ENCODE measurements at places on chromosomes 4 and X. TPM values are rescaled to one million over a fixed set of nuclear protein-coding genes. Genes with fewer than 3 reads are reported as not detected.

Gene COMMD8
- total RNA-seq = 41.7 TPM

Gene RNF175
- not detected for total RNA-seq

Gene EGF
- total RNA-seq = 0.13 TPM

DNA sequence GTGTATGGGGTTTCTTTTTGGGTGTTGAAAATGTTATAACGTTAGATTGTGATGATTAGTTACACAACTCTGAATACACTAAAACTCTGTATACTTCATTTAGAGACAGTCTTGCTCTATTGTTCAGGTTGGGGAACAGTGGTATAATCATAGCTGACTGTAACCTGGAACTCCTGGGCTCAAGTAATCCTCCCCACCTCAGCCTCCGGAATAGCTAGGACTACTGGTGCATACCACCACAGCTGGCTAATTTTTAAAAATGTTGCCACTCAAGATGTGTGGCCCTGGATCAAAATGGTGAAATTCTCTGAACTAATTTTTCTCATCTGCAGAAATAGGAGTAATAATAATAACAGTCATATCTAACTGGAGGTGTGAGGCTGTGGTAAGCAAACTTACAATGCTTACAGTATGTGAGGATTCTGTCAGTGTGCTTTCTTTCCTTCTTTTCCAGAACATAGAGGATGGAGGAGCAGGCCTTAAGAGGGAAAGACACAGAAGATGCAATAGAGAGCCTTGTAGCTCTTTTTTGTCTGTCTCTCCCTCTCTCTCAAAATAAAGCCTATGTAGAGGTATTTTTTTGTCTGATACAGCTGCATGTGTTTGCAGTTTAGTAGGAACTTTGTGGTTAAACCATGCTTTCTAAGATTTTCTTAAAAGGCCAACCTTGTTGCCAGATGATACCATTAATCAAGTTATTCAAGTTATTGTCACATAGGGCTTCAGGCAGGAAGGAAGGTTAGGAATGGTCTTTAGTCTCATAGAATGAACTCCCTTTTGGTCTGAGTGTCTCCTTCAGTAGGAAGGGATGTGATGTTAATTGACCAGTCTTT is 7.5 kb downstream of the ADD1 start:
- H3K27ac ChIP-seq = no peak overlapping the region
- DNase-seq = peak; percentile 17
- H3K4me1 ChIP-seq = peaks cover 22% of the 10 kb centered on the region
- no peaks in the 10 kb centered on the region for H3K27me3 ChIP-seq

GRCh38 chr4:182405087-182405486 is 161.9 kb downstream of the TENM3 start:
- H3K36me3 ChIP-seq = no peaks in the 10 kb centered on the region
- H3K27me3 ChIP-seq = no peaks in the 10 kb centered on the region

Gene STS
- 13.6 TPM for total RNA-seq

Gene DMD
- total RNA-seq = 3.5 TPM

DNA sequence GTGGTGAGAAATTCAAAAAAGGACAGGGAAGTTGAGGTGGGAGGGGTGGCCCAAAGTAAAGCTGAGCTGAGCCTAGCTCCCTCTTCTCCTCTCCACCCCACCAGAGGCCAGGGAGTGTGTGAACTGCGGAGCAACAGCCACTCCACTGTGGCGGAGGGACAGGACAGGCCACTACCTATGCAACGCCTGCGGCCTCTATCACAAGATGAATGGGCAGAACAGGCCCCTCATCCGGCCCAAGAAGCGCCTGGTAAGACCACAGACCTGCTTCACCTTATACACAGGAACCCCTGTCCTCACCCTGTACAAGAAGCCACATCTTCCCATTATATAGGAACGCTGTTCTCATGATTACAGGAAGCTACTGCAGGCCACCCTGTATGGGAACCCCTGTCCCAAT is 5.8 kb downstream of the GATA1 start:
- no peak overlapping the region for H3K4me3 ChIP-seq
- no peaks in the 10 kb centered on the region for H3K36me3 ChIP-seq
- no peaks in the 10 kb centered on the region for H3K27me3 ChIP-seq
- H3K27ac ChIP-seq = no peak overlapping the region
- DNase-seq = no peak
- no peaks in the 10 kb centered on the region for H3K4me1 ChIP-seq

Gene FAM9A
- not detected for total RNA-seq

Gene ARMCX2
- 150 TPM for total RNA-seq

DNA sequence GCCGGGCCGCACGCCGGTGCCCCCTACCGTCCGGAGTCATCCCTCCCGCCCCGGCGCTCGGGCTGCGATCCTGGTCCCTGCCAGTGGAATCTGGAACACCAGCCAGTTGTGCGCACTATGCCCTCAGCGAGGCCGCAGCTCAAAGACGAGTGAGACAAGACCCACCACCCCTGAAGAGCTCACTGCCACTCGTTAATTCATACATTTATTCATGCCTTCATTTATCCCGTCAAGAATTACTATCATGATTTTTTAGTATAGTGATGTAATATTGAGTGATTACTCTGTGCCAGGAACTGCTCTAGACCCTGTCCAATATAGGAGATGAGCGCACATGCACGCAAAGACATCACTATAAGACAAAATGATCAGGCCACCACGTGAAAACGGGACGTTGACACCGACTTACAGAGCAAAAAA is 247 bp upstream of the PPA2 start:
- peaks cover 23% of the 10 kb centered on the region for H3K4me1 ChIP-seq
- peak overlapping the region; percentile 92 for H3K27ac ChIP-seq
- no peaks in the 10 kb centered on the region for H3K36me3 ChIP-seq
- no peaks in the 10 kb centered on the region for H3K27me3 ChIP-seq
- peak; percentile 96 for DNase-seq

Gene KIT
- total RNA-seq = 6.7 TPM

Gene GSX2
- not detected for total RNA-seq

Gene SORBS2
- 0.32 TPM for total RNA-seq

GRCh38 chr4:162683659-162684370 is 482.9 kb downstream of the NAF1 start:
- H3K4me3 ChIP-seq = no peak overlapping the region
- DNase-seq = no peak
- H3K4me1 ChIP-seq = no peaks in the 10 kb centered on the region
- H3K27me3 ChIP-seq = no peaks in the 10 kb centered on the region
- H3K27ac ChIP-seq = no peak overlapping the region
- H3K36me3 ChIP-seq = no peaks in the 10 kb centered on the region

DNA sequence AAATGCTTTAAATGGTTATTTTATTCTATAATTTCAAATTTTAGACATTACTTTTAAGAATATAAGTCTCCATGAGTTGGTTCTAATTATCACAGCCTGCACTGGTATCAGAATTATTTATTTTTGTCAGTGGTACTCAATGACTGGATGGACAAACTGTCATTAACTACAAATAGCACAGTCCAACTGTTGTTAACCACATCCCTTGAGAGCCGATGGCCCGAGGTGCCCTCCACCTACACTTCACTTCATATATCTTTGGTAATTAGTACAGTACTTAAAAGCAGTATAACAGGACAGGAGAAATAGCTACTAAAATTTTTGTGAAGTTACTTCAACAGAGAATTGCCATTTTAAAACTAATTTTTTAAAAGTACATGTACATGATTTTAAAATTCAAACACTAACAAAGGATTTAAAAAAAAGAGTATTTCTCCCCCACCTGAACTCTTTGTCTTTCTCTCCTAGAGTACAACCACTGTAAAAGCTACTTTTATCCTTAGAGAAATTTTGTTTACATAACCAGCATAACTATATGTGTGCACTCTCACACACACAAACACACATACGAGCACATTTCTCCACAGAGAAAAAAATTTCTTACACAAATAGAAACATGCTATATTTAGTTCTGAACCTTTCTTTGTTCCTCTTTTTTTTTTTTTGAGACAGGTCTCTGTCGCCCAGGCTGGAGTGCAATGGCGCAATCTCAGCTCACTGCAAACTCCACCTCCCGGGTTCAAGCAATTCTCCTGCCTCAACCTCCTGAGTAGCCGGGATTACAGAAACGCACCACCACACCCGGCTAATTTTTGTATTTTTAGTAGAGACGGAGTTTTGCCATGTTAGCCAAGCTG is 6.5 kb downstream of the TIFA start:
- H3K36me3 ChIP-seq = no peaks in the 10 kb centered on the region
- DNase-seq = no peak
- H3K27me3 ChIP-seq = no peaks in the 10 kb centered on the region
- no peak overlapping the region for H3K4me3 ChIP-seq

GRCh38 chr4:94131212-94131611 is 76.5 kb upstream of the SMARCAD1 start:
- H3K36me3 ChIP-seq = no peaks in the 10 kb centered on the region
- no peaks in the 10 kb centered on the region for H3K4me1 ChIP-seq
- DNase-seq = peak; percentile 13
- no peaks in the 10 kb centered on the region for H3K27me3 ChIP-seq
- no peak overlapping the region for H3K4me3 ChIP-seq
- no peak overlapping the region for H3K27ac ChIP-seq

GRCh38 chr4:93810340-93810992 is 18.1 kb upstream of the ATOH1 start:
- H3K27ac ChIP-seq = no peak overlapping the region
- H3K4me3 ChIP-seq = no peak overlapping the region
- H3K36me3 ChIP-seq = no peaks in the 10 kb centered on the region
- H3K4me1 ChIP-seq = no peaks in the 10 kb centered on the region
- H3K27me3 ChIP-seq = no peaks in the 10 kb centered on the region

- H3K4me1 ChIP-seq = no peaks in the 10 kb centered on the region
- no peak overlapping the region for H3K27ac ChIP-seq
- no peaks in the 10 kb centered on the region for H3K36me3 ChIP-seq
- no peaks in the 10 kb centered on the region for H3K27me3 ChIP-seq
These were observed 30.9 kb upstream of the NOCT start for GRCh38 chr4:138984647-138985046.

GRCh38 chr4:1062419-1062818 is 50.9 kb downstream of the RNF212 start:
- H3K36me3 ChIP-seq = no peaks in the 10 kb centered on the region
- H3K27ac ChIP-seq = no peak overlapping the region
- peaks cover 40% of the 10 kb centered on the region for H3K27me3 ChIP-seq
- H3K4me1 ChIP-seq = no peaks in the 10 kb centered on the region
- no peak for DNase-seq

DNA sequence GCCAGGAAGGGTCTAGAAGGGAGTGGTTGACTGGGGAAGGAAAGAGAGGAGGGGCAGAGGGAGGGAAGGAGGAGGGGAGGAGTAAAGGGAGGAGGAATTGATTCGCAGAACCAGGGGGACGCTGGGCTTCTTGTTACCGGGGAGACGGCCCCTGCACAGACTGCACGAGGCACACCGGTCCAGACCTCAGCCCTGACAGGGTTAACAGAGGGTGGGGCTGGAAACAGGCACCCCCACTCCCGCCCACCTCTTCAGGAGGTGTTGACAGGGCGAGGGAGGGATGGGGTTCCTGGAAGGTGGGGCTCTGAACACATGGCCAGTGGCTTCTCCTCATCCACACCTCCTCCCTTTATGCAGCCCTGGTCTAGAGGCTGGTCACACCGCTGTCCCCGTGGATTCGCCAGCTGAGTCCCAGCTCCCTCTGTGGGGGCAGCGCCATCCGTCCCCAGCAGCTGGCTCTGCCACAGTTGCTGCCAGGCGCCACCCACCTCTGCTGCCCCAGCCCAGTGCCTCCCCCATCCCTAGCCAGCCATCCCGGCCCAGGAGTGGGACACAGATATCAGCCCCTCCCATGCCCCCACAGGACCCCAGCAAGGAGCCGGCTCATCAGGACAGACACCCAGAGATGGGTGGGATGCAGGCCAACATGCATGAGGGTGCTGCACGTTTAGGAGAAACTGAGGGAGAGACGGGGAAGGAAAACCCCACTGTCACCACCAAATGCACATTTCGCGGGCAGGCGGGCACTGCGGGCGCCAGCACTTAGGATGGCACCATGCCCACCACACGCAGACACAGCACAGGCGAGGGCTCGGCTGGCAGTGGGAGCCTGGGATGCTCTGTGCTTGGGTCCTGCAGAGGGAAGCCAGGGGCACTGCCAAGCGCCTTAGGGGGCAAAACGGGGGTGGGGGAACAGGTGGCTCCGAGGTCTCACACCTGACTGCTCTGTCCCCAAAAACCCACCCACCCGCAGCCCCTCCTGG is 87.6 kb downstream of the ABLIM2 start:
- H3K4me1 ChIP-seq = no peaks in the 10 kb centered on the region
- H3K36me3 ChIP-seq = no peaks in the 10 kb centered on the region
- peaks cover 66% of the 10 kb centered on the region for H3K27me3 ChIP-seq
- no peak overlapping the region for H3K4me3 ChIP-seq
- no peak overlapping the region for H3K27ac ChIP-seq
- no peak for DNase-seq

- no peaks in the 10 kb centered on the region for H3K4me1 ChIP-seq
- H3K36me3 ChIP-seq = no peaks in the 10 kb centered on the region
- H3K27ac ChIP-seq = no peak overlapping the region
- H3K4me3 ChIP-seq = no peak overlapping the region
These were observed 91.9 kb upstream of the ZFP42 start for GRCh38 chr4:187903700-187904099.

DNA sequence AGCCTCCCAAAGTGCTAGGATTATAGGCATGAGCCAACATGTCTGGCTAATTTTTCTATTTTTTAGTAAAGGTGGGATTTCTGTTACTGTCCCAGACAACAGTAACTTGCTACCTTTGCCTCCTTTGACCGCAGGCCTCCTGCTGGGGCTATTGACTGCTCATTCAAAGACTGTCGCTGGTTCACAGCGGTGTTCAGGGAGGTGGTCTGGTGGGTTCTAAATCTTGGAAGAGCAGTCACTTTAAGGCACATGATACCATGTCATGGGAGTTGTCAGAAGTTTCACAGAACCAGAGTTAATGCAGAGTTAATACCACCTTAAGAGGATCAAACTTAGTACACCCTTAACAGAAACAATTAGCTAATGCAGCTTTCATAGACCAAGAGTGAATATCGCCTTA is 3.8 kb downstream of the ASMT start:
- H3K4me3 ChIP-seq = no peak overlapping the region
- no peak for DNase-seq
- H3K4me1 ChIP-seq = no peaks in the 10 kb centered on the region

Gene TXLNG
- 6.1 TPM for total RNA-seq

Gene FUNDC2
- total RNA-seq = 41.0 TPM

Gene SYTL5
- not detected for total RNA-seq

DNA sequence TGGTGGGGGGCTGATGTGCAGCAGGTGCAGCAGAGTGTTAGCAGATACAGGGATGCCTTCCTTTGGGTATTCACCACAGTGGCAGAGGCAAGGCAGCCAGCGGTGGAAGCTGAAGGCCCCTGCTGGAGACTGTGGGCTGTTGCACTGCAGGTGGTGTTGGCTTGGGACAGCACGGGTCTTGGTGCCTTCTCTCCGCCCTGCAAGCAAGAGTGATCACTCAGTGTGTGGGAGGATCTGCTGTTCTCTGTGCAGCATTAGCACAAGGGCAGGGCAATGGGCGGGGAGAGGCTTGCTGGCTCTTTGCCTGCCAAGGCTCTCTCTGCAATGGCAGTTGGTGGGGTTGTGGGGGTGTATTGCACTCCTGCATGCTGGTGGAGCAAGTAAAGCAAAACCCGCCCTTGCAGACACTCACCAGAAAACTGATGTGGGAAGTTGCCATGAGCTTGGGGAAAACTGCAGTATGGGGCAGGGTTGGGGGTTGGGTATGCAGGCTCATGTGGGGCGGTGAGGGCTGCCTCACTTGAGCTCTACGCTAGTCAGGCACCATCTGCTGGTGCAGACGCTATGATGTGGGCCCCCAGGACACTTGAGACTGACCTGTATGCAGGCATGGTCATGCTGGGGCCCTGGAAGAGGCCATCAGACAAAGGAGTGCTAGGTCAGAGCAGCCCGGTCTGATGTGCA is 820.8 kb upstream of the GRIA3 start:
- no peak overlapping the region for H3K4me3 ChIP-seq
- H3K27ac ChIP-seq = no peak overlapping the region
- no peak for DNase-seq

Measured in GM23248 (cell line).